Activated T-cell treated with anti-CD3 and anti-CD28 coated beads for 4 hours (primary cell): ENCODE measurements at places on chromosomes 1 and 21.

GRCh38 chr1:27011058-27011764 lies 1.4 kb downstream of the TENT5B start:
- DNase-seq = no peak

- no peak for DNase-seq
Measured at GRCh38 chr1:87117761-87118368, 203.4 kb downstream of the HS2ST1 start.

- peak; percentile 8 for DNase-seq
Measured at GRCh38 chr21:44428281-44428960, 26.9 kb upstream of the LRRC3 start.

- DNase-seq = no peak
Measured at GRCh38 chr1:59730759-59731478, 83.8 kb upstream of the HOOK1 start.

GRCh38 chr21:14688412-14688811 lies 142.3 kb upstream of the SAMSN1 start:
- DNase-seq = no peak

GRCh38 chr1:78375996-78376395 lies 114.8 kb upstream of the PTGFR start:
- DNase-seq = no peak

- no peak for DNase-seq
Measured at GRCh38 chr21:37297364-37297763, 30.2 kb upstream of the VPS26C start.

DNA sequence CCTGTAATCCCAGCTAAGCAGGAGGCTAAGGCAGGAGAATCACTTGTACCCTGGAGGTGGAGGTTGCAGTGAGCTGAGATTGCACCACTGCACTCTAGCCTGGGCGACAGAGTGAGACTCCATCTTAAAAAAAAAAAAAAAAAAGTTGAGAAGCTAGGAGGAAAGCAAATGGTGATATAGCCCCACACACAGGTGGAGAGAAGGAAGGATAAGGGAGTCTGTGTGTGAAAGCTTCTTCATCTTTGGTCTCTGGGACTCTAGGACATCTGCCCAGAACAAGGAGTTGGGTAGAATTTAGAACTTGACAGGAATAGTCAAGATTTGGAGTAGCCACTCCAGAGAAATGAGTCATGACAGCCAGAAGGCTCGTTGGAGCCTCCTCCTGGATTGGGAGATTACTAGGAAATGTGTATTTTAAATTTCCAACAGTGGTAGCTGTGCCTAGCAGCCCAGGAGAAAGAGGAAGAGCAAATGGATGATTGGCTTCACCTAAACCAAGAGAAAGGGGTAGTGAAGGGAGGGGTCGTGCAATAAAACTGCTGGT lies 19.9 kb downstream of the NPL start:
- no peak for DNase-seq

DNA sequence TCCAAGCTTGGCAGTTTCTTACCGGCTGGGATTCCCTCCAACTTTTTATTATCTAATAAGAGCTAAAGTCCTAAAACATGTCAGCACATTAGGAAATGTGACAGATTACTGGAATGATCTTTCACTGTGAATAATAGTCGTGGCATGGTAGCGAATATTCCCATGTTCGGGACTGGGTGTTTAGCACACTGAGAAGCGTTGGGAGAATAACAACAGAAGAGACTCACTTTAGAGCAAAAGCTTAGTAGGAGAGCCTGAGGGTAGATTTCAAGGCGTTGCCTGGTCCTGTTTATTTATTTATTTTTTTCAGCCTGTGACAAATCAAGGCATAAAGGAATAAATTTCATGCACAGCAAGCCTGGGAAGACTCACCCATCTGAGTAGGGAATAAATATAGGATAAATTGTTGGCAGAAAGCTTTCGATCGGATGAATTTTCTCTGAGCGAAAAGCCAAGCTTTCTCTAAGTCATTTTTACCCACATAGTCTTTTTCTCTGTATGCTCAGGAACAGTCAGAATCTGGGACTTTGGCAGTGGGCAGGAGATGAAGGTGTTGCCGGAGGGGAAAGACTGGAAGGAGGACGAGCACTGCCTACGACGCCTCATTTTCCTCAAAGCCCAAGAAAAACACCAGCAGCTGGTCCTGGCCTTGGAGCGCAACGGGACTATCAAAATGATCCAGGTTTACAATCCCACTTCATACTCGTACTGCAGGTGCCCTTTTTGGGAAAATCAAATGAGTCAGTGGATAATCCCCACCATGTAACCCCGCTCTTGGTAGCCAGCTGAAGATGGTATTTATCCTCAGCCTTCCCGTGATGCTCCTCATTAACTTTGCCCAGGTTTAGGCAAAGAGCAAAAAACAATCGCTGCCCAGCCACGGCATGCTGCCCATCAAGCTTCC lies 97.2 kb downstream of the WDR64 start:
- no peak for DNase-seq

DNA sequence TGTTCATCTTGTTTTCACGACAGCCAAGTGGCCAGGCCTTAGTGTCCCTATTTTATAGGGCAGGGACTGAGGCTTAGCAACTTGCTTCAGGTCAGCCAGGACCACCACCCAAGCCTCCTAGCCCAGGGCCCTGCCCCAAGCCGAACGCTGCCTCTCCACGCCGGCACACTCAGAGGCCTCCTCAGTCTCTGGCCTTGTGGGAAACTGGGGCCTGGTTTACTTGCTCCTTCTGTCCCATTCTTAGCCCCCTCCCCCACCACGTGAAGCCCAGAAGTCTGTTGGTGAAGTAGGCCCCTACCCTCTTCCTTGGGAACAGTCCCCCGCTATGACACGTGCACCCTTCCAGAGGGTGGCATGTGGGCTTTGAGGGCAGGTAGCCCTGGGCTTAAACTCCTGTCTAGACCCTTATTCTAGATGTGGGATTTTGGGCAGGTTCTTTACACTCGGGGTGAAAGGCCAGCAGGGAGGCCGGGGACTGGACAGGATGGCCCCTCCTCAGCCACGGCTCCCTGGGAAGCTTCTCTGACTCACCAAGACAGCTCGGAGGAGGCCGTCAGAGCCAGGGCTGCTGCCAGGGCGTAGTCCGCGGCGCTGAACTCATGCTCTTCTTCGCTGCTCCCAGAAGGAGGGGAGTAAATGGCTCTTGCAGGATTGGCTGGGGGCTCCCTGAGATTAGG lies 4.3 kb downstream of the MYOM3 start:
- no peak for DNase-seq

DNA sequence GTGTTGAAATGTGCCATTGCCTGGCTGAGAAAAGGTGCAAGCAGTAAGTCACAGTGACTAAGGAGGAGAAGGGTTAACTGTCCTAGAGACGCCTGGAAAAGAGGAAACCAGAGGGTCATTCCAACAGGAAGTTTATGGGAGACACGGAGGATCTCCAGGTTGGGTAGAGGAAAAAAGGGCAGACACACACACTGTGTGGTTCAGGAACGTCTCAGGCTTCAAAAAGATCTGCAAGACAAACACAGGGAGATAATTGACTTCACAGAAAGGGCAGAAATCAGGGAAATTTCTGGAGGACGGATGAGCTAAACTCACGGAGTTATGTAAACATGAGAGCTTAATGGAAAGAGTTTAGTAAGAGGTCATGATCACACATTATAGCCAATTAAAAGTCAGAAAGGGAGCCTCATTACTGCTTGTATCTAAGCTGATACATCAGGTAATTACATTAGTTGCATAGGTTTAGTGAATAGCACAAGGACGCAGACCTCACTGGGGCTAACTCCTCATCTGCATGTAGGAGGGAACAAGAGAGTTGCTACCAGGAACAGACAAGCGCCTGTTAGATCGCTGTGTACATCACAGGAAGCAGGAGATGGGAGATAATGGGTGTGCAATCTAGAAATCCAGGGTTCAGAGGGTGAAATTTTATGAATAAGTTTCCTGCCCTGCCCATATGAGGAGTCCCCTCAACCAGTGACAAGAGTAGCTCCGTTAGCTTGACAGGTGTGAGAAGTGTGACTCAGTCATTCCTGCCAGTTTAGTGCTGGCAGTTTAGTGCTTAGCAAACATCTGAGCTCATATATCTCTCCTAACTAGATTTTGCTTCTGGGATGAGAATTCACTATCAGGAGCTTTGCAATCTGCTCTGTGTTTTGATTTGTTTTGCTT lies 96.6 kb upstream of the TNR start:
- no peak for DNase-seq

- no peak for DNase-seq
Measured at GRCh38 chr1:30092051-30092858, 631.1 kb downstream of the MATN1 start.

DNA sequence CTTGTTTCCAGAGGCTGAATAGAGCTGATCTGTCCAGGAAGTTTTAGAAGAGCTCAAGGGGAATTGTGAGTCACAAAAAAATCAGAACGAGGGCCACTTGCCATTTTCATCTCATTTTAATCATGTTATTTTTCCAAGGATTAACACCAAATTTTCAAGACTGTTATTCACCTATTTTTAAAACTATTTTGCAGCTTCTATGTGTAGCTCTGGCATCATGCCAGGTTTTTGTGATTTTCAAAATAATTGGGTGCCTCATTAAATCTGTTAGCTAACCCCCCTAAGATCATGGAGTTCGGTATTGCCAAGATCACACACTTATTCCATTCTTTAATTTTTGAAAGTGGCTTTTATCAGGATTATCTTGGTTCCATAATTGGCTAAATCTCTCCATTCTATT lies 90.9 kb downstream of the RGS7 start:
- DNase-seq = no peak

DNA sequence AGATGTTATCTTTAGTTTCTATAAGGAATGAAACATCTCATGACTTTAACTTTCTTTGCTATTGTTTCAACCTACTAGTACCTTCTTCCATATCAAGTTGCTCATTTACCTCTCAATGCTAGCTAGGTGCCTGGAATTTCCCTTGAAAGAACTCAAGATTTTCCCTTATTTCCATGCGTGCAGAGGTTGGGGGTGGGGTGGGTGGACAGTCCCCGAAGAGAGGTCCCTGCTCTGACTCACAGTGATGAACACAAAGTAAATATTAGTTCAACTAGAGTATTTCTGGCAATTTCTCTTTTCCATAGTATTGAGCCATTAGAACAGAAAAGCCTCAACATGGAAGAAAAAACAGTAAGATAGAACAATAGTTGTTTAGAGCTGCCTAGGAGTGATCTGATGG lies 239.0 kb upstream of the ZP4 start:
- DNase-seq = no peak

DNA sequence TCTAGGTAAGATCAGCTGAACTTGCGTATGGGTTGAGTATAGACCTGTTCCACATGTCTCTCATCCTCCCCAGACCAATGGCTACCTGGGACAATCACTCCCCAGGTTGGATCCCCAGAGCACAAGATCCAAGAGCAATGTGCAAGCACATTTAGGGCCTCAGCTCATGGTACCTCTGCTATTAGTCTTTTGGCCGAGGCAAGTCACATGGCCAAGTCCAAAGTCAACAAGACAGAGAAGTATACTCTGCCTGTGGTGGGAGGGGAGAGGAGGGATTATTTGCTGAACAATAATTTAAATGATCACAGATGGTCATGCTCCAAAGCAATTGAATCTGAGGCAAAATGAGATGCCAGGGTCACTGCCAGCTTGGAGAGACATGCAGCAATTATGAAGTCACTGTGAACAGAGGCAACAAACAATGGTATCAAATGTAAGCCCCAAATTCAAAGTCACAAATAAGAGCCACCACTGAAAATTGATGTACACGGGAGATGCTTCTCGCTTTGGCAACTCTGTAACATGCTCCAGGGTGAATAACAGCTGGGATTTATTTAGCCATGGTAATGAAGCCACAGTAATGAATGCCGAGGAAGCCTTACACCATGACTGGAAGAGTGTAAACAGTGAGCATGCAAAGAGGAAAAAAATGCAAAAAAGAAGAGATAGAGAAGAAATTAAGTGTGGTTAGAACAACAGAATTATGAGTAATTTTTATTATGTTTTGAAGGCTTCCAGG lies 149.1 kb downstream of the ZNF281 start:
- DNase-seq = no peak

GRCh38 chr1:153849487-153850185 lies 73.1 kb downstream of the GATAD2B start:
- no peak for DNase-seq

- no peak for DNase-seq
Measured at GRCh38 chr1:187817782-187818181, 989.0 kb downstream of the PLA2G4A start.

DNA sequence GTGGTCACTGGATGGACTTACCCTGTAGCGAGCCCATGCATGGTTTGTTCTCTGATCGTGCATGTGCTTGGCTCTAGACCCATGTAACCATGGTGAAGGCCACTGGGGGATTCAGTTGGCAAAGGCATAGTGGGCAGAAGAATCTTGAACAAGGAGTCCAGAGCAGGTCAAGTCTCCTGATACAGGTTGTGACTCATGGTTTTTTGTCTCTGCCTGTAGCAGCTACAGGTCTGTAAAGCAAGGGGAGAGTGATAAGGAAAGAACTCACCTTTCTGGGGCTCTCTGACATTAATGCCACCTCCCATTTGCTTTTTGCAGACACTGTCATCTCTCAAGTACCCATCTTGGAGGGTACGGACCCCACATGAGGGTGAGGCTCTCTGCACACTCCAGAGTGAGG lies 153.4 kb upstream of the CAMK1G start:
- no peak for DNase-seq

DNA sequence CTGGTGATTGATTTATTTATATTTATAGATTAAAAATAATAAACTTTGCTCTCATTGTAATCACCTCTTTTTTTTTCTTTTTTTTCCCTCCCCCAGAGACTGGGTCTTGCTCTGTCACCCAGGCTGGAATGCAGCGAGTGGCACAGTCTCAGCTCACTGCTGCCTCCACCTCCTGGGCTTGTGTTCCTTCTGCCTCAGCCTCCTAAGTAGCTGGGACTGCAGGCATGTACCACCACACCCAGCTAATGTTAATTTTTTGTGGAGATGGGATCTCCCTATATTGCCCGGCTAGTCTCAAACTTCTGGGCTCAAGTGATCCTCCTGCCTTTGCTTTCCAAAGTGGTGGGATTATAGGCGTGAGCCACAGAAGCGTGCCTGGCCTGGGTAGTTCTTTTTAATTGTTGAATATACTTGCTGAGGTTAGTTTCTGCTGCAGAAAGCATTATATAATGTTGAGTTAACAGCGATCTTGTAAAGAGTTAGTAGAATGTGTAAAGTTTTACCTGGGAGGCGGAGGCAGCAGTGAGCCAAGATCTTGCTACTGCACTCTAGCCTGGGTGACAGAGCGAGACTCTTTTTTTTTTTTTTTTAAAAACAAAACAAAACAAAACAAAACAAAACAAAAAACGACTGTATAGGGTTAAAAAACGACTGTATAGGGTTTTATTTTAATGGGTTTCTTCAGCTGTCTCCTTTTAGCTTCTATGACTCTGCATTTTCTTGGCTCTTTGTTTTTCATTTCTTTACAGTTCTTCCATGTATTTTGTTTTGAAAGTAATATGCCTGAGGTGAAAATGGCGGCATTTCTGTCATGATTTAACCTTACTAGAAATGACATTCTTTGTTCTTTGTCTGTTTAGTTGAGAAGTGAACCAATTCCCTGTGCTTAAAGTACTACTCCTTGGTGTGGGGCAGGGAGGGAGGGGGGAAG lies 82.7 kb downstream of the CAMTA1 start:
- no peak for DNase-seq

DNA sequence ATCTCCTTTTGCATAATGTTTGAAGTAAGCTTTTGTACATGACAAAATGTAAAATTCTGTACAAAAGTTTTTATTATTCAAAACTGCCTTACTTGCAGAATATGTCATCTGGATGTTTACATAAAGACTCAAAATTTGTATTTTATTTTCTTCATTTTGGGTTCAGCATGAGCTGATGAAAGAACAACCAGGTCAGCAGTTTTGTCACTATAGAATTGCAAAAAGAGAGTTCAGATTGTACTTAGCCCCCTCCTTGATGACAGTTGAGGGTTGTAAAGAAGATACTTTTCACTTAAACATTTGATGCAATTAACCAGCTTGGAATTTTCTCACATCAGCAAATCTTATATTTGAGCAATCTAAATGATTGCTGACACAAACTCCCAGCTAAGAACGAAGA lies 669.3 kb downstream of the PLA2G4A start:
- no peak for DNase-seq
